Daoy (cell line): ENCODE measurements at places on chromosomes 2 and 18. TPM values are rescaled to one million over a fixed set of nuclear protein-coding genes. Genes with fewer than 3 reads are reported as not detected.
A peak's percentile ranks its signal among the peaks of the same experiment; 100 is the strongest.

Gene OSBPL1A
- 13.5 and 23.5 TPM in 2 replicates for total RNA-seq

Gene LYPD6B
- 8.0 and 10.2 TPM in 2 replicates for total RNA-seq

DNA sequence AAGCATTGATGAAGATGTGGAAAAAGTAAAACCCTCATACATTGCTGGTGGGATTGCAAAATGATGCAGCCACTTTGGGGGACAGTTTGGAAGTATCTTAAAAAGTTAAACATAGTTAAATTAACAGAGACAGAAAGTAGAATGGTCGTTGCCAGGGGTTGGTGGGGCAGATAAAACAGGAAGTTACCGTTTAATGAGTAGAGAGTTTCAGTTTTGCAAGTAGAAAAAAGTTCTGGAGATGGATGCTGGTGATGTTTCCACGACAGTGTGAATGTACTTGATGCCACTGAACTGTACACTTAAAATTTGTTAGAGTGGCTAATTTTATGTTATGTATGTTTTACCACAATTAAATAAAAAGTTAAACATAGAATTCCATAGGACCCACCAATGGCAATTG is 44.5 kb upstream of the EGR4 start:
- DNase-seq = no peak

DNA sequence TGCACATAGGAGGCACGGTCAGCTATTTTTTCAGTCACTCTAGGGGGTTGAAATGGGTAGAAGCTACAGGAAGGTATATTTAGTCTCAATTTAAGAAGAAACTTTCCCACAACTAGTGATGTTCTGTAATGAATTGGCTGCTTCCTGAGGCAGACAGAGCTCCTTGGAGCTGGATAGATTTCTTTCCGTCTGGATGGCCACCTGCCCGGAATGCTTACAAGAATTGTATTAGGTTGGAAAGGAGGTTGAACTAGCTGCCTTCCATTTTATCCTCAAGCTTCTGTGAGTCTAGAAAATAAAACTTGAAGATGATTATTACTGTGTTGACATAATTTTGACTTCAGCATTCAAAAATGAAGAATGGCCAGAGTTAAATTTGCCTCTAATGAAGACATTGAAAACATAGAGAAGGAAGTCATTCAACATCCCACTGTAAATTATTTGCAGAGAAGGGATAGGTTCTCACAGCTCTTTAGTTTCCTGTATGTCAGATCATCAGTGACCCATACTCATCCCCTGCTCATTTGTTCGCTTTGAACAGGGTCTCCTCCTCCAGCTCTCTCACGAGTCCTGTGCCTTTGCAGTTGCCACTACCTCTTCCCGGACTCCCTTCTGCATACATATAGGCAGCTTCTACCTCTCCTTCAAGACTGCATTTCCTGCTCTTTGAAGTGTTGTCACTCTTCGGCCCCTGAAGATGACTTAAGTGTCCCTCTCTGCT is 88.8 kb downstream of the CRIM1 start:
- DNase-seq = no peak

DNA sequence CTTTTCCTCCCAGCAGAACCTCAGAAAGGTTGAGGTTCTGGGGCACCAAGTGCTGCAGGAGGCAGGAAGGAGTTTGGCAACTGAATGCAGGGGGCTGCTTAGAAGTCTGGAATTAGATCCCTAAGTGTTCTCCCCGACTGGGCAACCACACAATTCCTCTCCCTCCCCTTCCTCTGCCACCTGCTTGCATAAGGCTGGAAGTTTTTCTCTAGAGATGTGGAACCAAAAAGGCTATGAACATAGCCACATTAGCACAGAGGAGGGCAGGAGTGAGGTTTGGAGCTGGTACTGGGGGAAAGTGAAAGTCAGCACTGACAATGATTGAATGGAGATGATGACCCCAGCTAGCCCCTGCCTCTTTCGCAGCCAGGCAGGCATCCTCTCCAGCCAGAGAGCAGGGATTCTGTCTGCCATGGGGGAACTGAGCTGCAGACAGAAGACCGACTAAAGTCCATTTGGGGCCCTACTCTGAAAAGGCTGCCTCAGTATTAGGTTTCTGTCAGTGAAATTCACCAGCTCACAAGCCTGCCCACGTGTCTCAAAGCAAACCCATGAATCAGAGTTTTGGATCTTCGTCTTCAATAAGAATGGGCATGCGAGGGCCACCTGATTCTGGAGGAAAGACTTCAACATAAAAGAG is 87.9 kb upstream of the ITGA6 start:
- peak; percentile 33 for DNase-seq

DNA sequence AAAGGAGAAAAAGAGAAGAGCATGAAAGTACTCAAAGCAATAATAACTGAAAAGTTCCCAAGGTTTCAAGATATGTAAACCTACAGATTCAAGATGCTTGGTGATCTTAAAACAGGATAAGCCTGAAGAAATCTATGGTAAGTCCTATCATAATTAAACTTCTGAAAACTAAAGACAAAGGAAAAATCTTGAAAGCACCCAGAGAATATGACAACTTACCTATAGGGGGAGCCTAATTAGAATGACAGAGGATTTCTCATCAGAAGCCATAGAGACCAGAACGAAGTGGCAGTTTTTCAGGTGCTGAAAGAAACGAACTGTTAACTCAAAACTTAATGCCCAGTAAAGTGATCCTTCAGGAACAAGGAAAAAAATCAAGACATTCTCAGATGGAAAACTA is 59.7 kb downstream of the XDH start:
- no peak for DNase-seq

Gene BOLL
- total RNA-seq = not detected in 2 replicates

Gene REG1B
- total RNA-seq = not detected in 2 replicates

Gene TUBA4B
- not detected in 2 replicates for total RNA-seq

- DNase-seq = no peak
Observed at GRCh38 chr2:216897561-216898203, 37.8 kb upstream of the TNP1 start.

Gene RIOK3
- 46.6 and 48.7 TPM in 2 replicates for total RNA-seq

DNA sequence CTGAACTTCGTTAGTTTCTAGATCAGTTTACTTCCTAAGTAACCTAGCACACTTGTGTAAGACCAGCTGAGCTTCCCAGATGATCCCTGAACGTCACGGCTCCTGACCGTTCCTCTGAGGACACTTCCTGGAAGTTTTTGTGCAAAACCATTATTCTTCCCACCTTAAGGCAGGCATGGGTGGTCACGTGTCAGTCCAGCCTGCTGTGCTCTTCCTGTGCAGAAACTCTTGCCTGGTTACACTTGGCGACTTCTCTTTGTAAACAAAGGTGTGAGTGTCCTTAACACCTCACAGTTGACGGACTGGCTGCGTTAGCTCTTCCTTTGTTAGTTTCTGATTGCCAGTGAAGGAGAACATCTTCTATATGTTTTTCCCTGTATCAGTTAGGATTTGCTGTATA is 118.3 kb downstream of the SH3RF3 start:
- DNase-seq = no peak

- no peak for DNase-seq
Observed at GRCh38 chr2:182767578-182767977, 51.5 kb downstream of the DNAJC10 start.

Gene SSB
- total RNA-seq = 172 and 179 TPM in 2 replicates

- no peak for DNase-seq
Observed at GRCh38 chr2:50856016-50856541, 175.9 kb downstream of the NRXN1 start.

- DNase-seq = peak; percentile 86
Observed at GRCh38 chr18:22432657-22433137, 15.0 kb upstream of the CTAGE1 start.

GRCh38 chr2:100603414-100603813 is 40.6 kb downstream of the PDCL3 start:
- no peak for DNase-seq

- DNase-seq = no peak
Observed at GRCh38 chr18:20996418-20996817, 115.2 kb downstream of the ROCK1 start.

DNA sequence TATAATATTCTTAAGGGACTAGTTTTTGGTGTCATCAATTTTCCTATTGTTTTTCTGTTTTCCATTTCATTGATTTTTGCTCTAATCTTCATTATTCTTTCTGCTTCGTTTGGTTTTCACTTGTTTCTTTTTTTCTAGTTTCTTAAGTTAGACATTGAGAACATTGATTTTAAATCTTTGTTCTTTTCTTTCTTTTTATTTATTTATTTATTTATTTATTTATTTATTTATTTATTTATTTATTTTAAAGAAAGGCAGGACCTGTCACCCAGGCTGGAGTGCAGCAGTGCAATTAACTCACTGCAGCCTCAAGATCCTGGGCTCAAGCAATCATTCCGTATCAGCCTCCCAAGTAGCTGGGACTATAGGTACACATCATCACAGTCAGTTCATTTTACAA is 7.0 kb upstream of the FMNL2 start:
- DNase-seq = no peak

DNA sequence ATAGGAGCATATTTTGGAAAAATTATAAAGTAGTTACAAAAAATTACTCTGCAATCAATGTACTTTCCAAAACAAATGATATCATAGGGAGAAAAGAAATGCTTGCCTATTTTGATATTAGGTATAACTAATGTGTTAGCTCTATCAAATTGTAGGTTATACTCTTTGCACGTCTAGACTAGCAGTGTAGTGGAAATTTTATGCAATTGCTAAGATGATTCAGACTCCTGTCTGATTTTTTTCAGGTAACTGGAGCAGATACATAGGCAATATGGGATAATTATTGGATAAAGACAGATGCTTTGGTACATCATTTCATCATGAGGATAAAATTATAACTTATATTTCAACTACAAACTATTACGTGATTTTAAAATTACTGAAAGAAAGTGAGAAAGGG is 918.3 kb downstream of the EPHA4 start:
- DNase-seq = no peak

DNA sequence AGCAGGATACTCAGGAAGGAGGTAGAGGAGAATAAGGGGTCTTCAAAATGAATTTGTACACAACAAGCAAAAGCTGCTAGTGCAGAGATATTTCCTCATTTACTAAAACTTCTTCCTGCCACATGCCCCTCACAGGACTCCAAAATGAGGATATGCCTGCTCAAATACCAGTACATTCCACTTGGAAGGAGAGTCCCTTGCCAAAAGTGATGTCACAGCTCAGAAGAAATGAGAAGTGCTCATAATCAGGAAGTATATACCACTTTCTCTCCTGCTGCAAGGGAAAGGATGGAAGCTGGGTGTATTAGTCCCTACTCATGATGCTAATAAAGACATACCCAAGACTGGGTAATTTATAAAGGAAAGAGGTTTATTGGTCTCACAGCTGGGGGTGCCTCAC is 87.7 kb upstream of the FSHR start:
- no peak for DNase-seq

- DNase-seq = peak; percentile 31
Observed at GRCh38 chr2:102187496-102188150, 800 bp downstream of the IL1RL2 start.

Gene ADAM23
- 1.1 and 2.5 TPM in 2 replicates for total RNA-seq

DNA sequence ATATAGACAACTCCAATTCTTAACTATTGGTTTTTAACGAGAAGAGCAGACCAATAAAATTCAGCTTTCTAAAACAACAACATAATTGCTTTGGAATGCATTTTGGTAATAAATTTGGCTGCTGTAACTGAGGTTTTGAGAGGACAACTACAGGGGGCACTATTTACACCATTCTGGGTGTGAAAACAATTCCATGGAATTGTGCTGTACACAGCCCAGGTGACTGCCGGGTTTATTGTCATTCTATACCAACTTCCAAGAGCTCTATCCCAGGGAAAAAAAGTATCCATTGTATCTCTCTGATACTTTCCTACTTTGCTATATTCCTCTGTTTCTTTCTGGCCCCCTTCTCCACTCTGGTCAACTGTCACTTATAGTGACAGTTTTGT is 38.4 kb downstream of the IRS1 start:
- DNase-seq = no peak

GRCh38 chr18:23127090-23127489 is 8.2 kb upstream of the CABLES1 start:
- no peak for DNase-seq

Gene TRIM54
- total RNA-seq = not detected in 2 replicates

Gene LYPD1
- 130 and 153 TPM in 2 replicates for total RNA-seq

GRCh38 chr2:229408356-229408755 is 137.3 kb upstream of the PID1 start:
- peak; percentile 81 for DNase-seq

- DNase-seq = no peak
Observed at GRCh38 chr2:20468549-20469500, 22.0 kb downstream of the RHOB start.

Gene CIB4
- total RNA-seq = not detected in 2 replicates

DNA sequence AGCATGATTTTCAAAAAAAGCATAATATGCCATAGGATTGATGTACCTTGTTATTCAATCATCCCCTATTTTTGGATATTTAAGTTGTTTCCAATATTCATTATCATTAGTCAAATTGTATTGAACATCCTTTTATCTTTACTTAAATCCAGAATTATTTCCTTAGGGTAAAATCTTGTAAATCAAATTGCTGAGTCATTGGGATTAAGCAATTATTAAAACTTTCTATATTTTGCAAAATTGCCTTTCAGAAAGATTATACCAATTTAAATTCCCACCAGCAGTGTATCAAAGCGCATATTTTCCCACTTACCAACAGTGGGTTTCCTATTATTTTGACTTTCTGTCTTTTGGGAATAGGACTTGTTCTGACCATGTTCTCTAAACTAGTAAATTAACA is 159.3 kb downstream of the SS18 start:
- no peak for DNase-seq

- no peak for DNase-seq
Observed at GRCh38 chr2:80610108-80610507, 305.6 kb upstream of the LRRTM1 start.

DNA sequence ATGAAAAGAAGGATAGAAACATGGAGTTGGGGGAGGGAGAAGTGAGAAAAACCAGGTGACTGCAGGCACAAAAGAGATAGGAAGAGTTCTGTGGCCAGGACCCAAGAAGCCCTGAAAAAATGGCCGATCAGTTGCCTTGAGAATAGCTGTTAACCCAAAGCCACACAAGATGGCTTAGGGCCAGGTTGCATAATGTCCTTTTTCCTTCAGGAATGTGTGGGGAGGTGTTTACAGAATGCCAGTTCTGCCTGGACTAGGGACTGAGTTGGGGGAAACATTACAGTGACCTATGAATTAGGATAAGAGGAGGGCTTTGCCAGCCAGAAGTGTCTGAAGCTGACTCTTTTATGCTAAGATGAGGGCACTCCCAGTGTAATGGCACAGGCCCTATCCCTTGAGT is 17.1 kb downstream of the FAM110C start:
- DNase-seq = no peak

DNA sequence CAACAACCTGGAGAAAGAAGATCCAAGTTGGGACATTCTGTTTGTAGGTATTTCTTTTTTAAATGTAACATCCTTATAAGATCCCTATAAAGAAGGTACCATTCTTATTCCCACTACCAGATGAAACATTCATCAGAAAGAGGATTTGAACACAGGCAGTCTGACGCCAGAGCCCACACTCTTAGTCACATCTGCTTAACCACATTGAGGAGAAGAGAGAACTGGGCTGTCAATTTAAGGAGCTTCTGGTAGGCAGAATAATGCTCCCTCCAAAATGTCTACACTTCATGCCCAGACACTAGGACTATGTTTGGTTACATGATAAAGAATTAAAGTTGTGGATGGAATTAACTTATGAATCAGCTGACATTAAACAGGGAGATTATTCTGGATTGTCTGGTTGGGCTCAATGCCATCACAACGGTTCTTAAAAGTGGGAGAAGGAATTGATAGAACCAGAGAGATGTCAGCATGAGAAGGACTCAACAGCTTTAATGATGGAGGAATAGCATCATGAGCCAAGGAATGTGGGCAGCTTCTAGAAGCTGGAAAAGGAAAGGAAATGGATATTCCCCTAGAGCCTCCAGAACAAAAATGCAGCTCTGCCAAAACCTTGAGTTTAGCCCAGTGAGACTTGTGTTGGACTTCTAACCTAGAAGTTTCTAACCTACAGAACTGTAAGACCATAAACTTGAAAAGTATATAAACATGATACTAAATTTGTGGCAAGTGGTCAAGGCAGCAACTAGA is 82.2 kb downstream of the KLF7 start:
- no peak for DNase-seq

Gene BOK
- 3.3 and 4.6 TPM in 2 replicates for total RNA-seq
